ENCODE measurements at places on chromosomes 7 and 10.

DNA sequence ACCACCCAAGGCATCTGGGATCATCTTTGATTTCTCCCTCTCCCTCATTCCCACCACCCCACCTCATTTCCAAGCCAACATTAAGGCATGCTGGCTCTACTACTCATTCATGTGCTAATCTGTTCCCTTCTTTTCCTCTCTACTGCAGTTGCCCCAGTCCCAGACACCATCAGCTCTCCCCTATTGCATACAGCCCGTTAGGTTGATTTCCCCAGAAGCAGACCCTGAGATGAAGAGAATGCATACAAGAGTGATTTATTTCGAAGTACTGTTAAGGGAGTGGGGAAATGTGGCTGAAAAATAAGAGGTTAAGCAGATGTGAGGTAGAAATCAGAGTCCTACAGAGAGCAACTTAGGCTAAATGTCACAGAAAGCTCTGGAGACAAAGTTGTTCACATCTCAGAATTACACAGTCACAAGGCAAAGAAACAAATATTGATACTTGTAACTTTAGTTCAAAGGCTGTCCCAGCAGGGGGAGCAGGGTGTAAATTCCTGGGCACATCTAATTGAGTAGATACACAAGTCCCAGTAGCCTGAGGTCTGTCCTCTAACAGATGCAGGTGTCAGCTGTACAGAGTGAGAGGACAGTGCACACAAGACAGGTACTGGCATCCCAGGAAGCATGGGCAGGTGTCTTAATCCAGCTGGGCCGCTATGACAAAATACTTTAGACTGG is 20.9 kb downstream of the AKR1D1 start:
- no peak for DNase-seq

- DNase-seq: no peak
Measured at GRCh38 chr10:86289577-86289868, 77.1 kb downstream of the GRID1 start.

DNA sequence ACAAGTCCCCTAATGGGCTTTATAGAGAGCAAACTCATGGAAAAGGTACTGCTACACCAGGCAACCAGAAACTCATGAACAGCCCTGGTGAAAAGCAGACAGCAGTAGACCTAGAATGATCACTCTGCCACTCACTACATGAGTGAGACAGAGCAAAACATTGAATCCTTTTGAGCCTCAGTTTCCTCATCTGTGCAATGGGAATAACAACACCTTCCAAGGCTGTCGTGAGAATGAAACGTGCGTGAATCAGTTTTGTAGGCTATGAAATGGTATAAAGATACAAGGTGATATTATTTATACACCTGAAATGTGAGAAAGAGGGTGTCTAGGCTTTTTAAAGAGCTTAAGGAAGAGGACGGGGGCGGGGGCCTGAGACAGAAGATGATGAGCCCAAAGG is 14.3 kb upstream of the PROSER2 start:
- no peak for DNase-seq

DNA sequence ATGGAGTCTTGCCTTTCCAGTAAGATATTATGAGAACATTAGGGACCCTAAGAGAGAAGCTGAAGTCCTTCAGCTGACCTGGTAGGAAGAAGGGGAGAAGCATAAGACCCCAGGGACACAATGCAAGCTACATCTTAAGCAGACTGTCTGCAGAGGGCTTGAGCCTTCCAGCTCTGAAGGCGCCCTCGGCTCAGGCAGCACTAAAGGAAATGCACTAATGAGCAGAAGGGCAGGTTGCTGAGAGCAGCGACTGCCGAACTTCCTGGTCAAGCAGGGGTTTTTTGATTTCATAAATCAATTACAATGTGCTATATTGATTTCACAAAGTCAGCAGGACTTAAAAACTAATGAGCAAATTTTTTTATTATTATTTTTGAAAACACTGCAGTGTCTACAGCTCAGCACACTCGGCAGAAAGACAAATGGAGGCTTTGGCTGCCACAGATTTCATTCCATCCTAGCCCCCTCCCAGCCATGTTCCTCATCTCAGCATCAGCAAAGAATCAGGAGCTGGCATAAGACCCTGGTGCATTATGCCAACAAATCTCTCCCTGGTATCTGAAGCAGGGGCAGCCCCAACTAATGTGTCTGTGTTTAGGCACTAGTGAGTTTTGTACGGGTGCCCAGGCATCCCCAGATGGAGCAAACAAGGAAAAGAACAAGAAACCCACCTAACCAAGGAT is 57.1 kb downstream of the LRRTM3 start:
- DNase-seq: no peak

DNA sequence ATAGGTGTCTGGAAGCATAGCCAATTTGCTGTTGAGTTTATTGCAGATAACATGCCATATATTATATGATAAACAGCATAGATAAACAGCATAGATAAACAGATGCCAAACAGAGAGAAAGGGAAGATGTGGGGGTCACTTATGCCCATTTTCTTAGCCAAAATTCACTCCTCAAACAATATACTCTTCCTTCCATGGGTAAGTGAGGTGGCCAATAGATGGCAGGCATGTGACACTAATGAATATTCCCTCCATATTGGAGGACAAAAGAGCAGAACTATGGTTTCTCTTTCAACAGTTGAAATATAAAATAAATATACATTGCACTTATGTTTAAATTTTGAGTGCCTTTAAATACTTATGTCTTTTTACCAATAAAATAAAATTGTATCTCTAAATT is 1212.8 kb downstream of the REEP3 start:
- no peak for DNase-seq

DNA sequence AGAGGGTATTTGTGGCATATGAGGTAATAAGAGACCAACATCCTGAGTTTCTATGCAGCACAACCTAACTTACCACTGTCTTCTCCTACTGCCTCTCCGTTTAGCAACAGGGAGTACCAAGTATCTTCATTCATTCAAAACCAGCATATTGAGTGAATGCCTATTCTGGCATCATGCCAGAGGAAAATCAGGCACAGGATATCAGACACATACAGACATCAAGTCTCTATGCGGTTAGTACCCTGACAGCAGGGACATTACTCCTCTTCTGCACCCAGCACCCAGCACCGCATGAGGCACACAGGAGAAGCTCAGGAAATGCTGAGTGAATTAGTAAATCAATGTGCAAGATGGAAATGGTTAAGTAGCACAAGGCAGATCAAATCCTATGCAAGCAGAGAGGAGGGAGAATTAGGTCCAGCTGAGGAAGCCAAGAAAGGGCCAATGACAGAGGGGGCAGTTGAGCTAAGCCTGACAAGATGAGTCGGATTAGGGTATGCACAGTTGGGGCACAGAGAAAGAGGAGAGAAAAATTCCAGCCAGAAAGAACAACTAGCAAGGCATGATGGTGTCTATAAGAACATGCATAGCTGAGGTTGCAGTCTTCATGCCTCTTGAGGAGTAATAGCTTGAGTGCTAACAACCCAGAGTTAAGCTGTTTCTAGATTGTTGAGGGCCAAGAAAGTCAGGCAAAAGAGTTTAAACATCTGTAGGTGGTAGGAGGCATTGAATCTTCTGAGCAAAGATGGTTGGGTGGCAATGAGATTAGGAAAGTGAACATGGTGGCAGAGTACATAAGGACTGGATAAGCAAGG is 146.0 kb downstream of the PLXNA4 start:
- no peak for DNase-seq

GRCh38 chr7:18638594-18639452 is 143.3 kb downstream of the HDAC9 start:
- DNase-seq: no peak

DNA sequence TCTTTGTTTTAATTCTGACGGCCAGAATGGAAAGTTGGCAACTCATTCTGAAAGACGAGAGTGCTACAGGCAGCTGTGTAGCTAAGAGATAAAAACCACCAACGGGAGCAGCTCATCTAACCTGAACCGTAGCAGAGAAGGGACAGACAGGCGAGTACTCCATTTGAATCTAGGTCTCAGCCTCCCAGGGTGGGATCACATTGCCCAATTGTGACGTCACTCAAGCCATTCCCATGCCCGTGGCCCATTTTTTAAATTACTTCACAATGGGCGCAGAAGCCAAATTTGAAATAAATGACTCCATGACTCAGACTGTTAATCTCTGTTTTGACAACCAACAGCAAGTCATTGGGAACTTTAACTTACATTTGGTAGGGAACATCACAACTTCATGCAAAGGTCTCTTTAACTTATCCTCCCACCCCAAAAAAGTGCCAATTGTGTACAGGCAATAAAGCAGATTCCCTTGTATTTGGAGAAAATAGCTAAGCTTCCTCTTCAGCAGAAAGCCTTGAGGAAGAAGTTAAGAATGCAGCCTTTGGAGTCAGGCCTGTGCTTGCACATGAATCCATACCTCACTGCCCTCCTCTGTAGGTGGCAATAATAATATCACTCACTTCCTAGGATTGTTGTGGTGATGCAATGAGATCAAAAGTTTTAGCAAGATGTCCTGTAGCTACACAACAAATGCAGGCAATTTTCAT is 93.2 kb upstream of the KIF5B start:
- DNase-seq: no peak
